ENCODE measurements at places on chromosomes 12 and 14. TPM values are rescaled to one million over a fixed set of nuclear protein-coding genes. Genes with fewer than 3 reads are reported as not detected.

Gene THAP2
- 14.9 TPM for total RNA-seq

Gene SLC6A15
- 0.07 TPM for total RNA-seq

Gene HOXC12
- not detected for total RNA-seq

Gene LBHD2
- total RNA-seq = not detected

Gene ANKRD33
- total RNA-seq = not detected

Gene YY1
- 77.9 TPM for total RNA-seq

Gene RTL1
- not detected for total RNA-seq

Gene RAD51B
- total RNA-seq = 20.7 TPM

Gene RND1
- 6.0 TPM for total RNA-seq

Gene AQP2
- total RNA-seq = not detected

Gene PZP
- total RNA-seq = not detected

Gene NTS
- not detected for total RNA-seq

Gene CHGA
- total RNA-seq = not detected

Gene CLEC12A
- 4.6 TPM for total RNA-seq

Gene PROX2
- total RNA-seq = not detected

Gene HOXC4
- total RNA-seq = not detected

Gene EXOC3L4
- not detected for total RNA-seq

Gene PLEK2
- total RNA-seq = 1.7 TPM

Gene HOXC6
- total RNA-seq = not detected

Gene MIP
- not detected for total RNA-seq

Gene TMEM260
- total RNA-seq = 16.8 TPM

Gene PIWIL1
- total RNA-seq = not detected

Gene CCDC92
- total RNA-seq = 46.4 TPM

Gene SLC4A8
- total RNA-seq = 1.6 TPM

Gene CCDC177
- total RNA-seq = not detected

Gene MRPL42
- 34.7 TPM for total RNA-seq
